ENCODE measurements at places on chromosomes 5 and 9. TPM values are rescaled to one million over a fixed set of nuclear protein-coding genes. Genes with fewer than 3 reads are reported as not detected.

DNA sequence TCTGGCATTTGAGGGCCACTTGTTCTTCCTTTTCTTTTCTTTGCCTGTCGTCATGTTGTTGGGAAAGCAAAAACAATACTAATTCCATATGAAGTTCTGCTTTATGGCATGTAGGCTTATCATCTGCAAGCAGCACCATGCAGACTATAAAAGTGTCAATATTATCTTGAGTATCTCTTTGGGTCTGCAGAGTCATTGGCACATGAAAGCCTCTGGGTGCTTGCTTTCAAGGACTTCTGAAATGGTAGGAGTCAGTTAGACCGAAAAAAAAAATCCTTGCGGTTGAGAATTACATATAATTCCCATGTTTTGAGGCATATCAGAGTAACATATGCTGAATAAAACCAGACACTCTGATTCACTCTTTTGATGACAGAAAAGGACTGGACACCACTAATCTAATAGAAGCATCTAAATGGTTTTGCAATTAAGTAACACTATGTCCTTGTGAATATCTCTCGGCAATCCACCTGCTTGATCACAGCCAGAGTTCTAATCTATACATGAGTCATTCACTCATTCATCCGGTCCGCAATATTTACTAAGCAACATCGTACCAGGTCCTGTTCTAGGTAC, 44.4 kb downstream of the GNAQ start:
- no peak for DNase-seq

The UGT3A1 gene
- 5.6 TPM for total RNA-seq

- DNase-seq = no peak
Observed at GRCh38 chr5:180806351-180807011, 3.9 kb upstream of the MGAT1 start.

The OSMR gene
- 0.22 TPM for total RNA-seq

The PITX1 gene
- total RNA-seq = not detected

The PCDHB4 gene
- 1.9 TPM for total RNA-seq

DNA sequence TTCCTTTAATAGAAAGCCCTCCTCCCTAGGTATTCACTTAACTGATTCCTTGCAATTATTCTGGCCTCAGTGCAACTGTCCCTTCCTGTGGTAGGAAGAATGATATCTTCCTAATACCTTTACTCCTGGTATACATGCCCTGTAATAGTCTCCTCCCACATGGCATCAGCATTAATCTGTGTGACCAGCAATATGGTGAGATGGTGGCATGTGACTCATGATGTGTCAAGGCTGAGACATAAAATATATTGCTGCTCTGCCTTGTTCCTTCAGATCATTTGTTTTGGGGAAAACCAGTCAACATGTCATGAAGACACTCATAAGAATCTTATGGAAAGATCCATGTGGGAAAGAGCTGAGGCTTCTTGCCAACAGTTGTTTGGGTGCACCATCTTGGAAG, 149.1 kb upstream of the TRPM3 start:
- no peak for DNase-seq

The KIF4B gene
- not detected for total RNA-seq
